Kidney epithelial cell (primary cell): ENCODE measurements at places on chromosomes 16 and 17.
A peak's percentile ranks its signal among the peaks of the same experiment; 100 is the strongest.

DNA sequence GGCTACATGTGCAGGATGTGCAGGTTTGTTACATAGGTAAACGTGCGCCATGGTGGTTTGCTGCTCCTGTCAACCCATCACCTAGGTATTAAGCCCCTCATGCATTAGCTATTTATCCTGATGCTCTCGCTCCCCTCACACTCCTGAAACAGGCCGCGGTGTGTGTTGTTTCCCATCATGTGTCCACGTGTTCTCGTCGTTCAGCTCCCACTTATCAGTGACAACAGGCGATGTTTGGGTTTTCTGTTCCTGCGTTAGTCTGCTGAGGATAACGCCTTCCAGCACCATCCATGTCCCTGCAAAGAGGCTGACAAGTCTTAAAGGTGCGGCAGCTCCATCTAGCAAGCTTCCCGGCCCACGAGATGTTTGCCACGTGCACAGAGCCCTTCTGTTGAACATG is 175.1 kb downstream of the FOXL1 start:
- no peak for DNase-seq

DNA sequence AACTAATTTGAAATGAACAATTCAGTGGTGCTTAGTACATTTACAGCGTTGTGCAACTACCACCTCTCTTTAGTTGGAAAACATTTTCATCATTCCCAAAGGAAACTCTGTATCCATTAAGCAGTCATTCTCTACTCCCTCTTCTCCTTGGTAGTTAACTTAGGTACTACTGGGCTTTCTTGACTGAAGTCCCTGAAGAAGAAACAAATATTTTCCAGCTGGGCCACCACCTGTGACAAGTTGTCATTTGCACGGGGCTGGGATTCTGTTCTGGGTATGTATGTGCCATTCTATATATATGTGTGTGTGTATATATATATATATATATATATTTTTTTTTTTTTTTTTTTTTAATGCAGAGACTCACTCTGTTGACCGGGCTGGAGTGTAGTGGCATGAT is 15.4 kb upstream of the RMI2 start:
- DNase-seq = no peak

GRCh38 chr16:10003486-10003885 is 178.7 kb downstream of the GRIN2A start:
- DNase-seq = no peak

DNA sequence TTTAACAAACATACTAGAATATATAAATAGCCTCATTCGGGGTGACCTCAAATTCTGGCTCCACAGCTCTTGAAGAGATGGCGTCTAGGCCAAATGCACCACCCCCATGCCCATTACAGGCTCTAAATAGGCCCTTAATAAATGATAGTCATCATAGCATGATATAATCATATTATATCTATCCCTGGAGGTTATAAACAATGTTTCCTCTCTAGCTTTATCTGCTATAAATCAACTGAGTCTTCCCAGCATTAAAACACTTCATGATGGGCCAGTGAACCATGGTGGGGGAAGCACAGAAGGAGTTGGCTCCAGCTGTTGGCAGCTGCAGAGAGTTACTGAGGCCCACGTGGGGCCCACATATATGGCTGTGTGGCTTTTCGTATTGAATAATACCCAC is 214.9 kb upstream of the MPHOSPH6 start:
- no peak for DNase-seq

GRCh38 chr17:45320931-45321461 is 4.2 kb upstream of the MAP3K14 start:
- peak; percentile 97 for DNase-seq

DNA sequence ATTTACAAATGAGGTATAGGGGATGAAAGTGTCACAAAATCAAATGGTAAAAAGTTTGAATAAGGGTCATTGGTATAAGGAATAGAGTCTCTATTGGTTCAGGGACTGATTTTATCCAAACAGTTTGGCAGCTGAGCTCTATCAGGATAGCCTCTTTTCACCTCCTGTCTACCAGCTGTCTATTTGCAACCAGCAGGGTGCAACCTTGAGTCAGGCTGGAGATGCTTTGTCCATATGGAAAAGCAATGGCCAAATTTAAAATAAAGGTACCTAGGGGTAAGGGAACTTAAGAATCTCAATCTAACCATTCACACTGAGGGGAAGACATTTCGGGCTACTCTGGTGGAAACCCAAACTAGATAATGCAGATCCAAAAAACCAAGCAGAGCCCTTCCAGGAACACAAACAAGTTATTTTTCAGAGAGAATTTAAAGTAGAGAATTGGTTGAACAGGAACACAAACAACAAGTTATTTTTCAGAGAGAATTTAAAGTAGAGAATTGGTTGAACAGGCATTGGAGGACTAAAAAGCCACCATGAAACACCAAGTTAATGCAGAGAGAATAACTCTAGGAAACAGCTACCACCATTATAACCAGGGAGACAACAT is 12.6 kb upstream of the CA10 start:
- no peak for DNase-seq

- peak; percentile 66 for DNase-seq
Observed at GRCh38 chr17:8226536-8227237, 16.3 kb upstream of the AURKB start.

GRCh38 chr17:9098242-9098825 is 77.0 kb downstream of the NTN1 start:
- no peak for DNase-seq

DNA sequence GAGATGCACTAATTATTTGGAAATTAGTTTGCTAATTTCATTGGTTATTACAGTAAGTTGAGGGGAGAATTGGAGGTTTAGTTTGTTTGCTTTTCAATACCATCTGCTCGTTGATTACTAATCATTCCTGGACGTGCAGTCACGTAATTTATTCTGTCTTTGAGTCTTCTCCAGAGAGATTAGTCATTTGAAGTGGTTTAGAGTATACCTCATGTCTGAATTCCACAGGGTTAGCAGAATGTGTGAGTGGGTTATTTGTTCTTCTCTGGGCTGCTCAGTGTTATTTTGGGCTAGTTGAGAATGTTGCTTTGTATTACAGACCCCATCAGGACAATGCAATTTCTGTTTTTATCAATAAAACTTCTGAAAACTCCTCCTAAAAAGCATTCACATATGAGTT is 265.0 kb downstream of the RBFOX1 start:
- peak; percentile 47 for DNase-seq

DNA sequence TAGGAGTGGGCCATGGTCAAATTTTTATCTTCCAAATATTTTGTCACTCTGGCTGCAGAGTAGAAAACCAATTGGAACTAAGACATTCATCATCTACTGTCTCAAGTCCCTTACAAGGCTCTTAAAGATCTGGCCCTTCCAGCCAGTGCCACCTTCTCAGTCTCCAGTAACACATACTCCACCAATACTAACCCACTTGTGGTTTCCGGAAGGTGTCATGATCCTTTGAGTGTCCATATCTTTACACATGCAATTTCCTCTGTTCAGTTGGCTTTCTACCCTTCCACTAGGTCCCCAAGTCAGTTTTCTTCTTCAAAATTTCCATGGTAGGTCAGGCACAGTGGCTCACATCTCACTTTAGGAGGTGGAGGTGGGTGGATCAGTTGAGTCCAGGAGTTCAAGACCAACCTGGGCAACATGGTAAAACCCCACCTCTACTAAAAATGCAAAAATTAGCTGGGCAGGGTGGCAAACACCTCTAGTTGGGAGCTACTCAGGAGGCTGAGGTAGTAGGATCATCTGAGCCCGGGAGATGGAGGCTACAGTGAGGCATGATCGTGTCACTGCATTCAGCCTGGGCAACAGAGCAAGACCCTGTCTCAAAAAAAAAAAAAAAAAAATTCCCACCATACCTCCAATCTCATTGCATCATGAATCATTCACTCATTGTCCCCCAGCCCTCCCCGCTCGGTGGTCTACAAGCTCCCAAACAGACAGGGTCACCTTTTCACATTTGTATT is 6.0 kb upstream of the GRB2 start:
- DNase-seq = no peak

- no peak for DNase-seq
Observed at GRCh38 chr17:82497483-82498405, 21.8 kb upstream of the FOXK2 start.

DNA sequence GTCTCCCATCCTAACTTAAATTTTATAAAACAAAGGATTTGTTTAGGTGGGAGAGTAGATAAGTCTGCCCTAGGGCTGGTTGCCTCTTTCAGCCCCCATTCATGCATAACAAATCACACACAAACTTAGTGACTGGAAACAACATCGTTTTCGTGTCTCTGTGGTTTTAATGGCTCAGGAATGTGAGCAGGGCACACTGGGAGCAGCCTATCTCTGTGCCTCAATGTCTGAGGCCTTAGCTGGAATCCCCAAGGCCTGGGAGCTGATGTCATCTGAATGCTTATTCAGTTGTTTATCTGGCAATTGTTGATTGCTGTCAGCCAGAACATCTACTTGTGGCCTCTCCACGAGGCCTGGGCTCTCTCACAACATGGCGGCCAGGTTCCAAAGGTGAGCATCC is 101.9 kb upstream of the HSBP1 start:
- DNase-seq = peak; percentile 91

DNA sequence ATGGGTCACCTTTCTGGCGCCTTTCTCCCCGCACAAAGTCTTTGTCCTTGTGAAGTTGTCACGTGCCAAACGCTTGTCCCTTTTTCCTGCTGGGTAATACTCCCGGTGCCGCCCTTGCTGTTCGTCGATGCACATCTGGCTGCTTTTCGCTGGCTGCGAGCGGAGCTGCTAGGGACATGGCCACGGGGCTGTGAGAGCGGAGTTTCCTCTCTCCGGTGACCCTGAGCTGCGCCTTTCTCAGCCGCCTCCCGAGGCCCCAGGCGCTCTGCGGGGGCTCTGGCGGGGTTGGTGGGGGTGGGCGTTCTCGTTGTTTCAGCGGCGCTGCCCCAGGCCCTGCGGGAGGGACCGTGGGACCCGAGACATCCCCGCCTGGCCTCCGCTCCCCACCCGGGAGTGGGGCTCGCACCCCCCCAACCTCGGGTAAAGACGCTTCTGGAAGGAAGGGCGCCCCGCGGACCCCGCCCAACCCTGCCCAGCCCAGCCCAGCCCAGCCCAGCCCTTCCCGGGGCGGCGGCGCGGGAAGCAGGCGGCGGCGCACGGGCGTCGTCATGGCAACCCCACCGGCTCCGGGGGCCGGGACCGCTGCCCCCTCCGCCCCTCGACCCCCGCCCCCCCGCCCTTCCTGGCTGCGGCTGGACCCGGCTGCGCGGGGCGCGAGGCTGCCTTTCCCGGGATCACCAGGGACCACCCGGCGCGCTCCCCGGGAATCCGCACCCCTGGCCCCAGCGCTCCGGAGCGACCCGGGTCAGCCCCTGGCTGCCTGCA is 12.3 kb downstream of the CHMP6 start:
- no peak for DNase-seq

GRCh38 chr16:84660973-84661372 is 12.7 kb downstream of the KLHL36 start:
- no peak for DNase-seq

DNA sequence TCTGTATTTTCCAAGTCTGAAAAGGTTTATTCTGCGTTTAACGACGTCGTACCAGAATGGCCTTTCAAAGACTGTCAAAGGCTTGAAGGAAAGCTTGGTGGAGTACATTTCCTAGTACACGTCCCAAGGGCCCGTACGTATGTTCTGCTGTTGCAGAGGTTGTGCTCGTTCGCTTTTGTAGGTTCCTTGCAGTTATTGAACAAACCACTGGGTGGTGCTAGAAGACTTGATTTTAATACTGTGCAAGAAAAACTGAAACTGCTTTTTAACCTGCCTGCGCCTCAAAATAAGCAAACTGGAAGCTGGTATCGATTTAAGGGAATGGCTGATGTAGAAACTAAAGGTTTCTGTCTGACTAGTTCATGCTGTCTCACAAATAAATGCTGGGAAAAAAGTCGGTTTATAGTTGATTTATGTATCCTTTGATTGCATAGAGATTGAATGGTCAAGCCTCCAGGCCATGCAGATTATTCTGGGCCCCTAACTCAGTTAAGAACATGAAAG is 54.6 kb downstream of the USP10 start:
- peak; percentile 54 for DNase-seq

DNA sequence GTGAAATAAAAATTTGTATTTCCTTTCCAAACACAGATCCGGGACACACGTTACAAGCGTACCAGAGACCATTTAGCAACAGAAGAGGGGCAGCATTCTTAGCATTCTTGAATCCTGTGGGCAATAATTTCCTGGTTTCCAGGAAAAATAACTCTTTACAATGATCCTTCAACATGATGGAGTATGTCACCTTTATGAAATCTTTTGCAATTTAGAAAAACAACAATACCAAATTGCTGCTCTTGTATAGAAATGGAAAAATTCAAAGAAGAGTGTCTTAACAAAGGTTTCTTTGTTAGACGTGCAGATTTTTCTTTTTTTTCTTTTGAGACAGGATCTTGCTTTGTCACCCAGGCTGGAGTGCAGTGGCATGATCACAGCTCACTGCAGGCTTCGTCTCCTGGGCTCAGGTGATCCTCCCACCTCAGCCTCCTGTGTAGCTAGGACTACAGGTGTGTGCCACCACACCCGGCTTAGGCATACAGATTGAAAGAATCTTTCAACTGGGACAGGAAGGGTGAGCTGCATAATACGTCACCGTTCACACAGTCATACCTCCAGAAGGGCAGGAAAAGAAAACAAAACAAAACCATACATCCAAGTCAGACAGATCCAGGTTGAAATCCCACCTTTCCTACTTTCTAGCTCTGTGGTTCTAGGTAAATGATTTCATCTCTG is 10.8 kb upstream of the GCSH start:
- no peak for DNase-seq

DNA sequence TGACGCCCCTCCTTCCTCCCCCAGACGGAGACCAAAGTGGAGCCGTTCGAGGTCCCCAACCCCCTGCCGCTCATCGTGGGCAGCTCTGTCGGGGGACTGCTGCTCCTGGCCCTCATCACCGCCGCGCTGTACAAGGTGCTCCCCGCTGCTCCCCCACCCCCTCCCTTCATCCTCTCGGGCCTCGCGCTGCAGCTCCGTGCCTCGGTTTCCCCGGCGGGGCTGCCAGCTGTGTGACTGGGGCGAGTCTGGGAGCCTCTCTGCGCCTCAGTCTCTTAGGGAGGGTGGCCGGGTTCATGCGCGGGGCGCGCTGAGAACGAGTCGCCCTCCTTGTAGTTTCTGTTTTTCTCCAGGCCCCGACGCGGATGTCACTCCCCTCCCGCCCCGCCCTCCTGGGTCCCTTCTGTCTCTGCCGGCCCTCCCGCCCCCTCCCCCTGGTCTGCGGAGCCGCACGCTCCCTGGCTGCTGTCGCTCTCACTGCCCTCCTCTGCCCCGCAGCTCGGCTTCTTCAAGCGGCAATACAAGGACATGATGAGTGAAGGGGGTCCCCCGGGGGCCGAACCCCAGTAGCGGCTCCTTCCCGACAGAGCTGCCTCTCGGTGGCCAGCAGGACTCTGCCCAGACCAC is 23.7 kb upstream of the ITGAX start:
- no peak for DNase-seq

DNA sequence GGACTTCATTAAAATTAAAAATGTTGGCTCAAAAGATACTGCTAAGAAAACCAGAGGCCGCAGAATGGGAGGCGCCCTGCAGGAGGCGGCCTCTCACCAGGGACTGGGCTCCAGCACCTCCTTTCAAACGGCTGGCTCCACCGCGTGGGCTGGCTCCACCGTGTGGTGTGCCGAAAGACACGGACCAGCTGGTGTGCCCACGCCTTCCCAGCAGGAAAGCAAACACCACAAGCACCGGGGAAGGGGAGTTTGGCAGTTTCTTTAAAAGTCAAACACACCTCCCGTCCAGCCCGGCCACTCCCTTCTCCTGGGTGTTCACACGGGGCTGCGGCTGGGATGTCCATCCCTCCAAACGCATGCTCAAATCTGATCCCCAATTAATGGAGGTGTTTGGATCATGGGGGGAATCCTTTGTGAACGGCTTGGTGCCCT is 13.9 kb downstream of the HAGH start:
- no peak for DNase-seq

GRCh38 chr16:84853534-84853933 is 33.7 kb downstream of the CRISPLD2 start:
- DNase-seq = no peak

GRCh38 chr16:26651464-26651863 is 415.3 kb upstream of the C16orf82 start:
- DNase-seq = no peak
